Osteoblast (primary cell): ENCODE measurements at places on chromosomes 6 and 20. TPM values are rescaled to one million over a fixed set of nuclear protein-coding genes. Genes with fewer than 3 reads are reported as not detected.

The C4B gene
- 4.1 and 6.5 TPM in 2 replicates for total RNA-seq

The BHLHE23 gene
- total RNA-seq: not detected in 2 replicates

The SLA2 gene
- total RNA-seq: under 0.01 and 0.36 TPM in 2 replicates

The TCF21 gene
- not detected in 2 replicates for total RNA-seq

The LIN28B gene
- total RNA-seq: not detected in 2 replicates

The RRBP1 gene
- total RNA-seq: 122 and 126 TPM in 2 replicates

The GGTLC1 gene
- total RNA-seq: not detected in 2 replicates

The ANKEF1 gene
- total RNA-seq: 2.1 and 2.5 TPM in 2 replicates
